Placental epithelial cell (primary cell): ENCODE measurements at places on chromosomes 13 and 19. TPM values are rescaled to one million over a fixed set of nuclear protein-coding genes. Genes with fewer than 3 reads are reported as not detected.

Gene XRCC1
- 27.0 and 51.8 TPM in 2 replicates for total RNA-seq

Gene PCDH20
- 0.79 TPM in 1 of 2 replicates, not detected in the other for total RNA-seq

Gene ZNF554
- 7.2 and 10.2 TPM in 2 replicates for total RNA-seq

Gene ZNF787
- total RNA-seq = 26.7 and 32.0 TPM in 2 replicates

Gene ERICH6B
- total RNA-seq = not detected in 2 replicates

Gene NLRP4
- total RNA-seq = not detected in 2 replicates

Gene ZNF865
- total RNA-seq = 1.8 and 2.0 TPM in 2 replicates

Gene ADPRHL1
- total RNA-seq = 4.7 and 11.2 TPM in 2 replicates

Gene COMP
- under 0.01 TPM in 1 of 2 replicates, not detected in the other for total RNA-seq

Gene SYMPK
- total RNA-seq = 42.0 and 47.6 TPM in 2 replicates

Gene AP1M2
- 113 and 144 TPM in 2 replicates for total RNA-seq

Gene KIR2DL3
- total RNA-seq = not detected in 2 replicates

Gene JUNB
- total RNA-seq = 91.9 and 180 TPM in 2 replicates

Gene LONP1
- total RNA-seq = 46.7 and 73.9 TPM in 2 replicates

Gene OR7A5
- 0.98 and 4.7 TPM in 2 replicates for total RNA-seq

Gene FFAR2
- total RNA-seq = not detected in 2 replicates

Gene KANK2
- total RNA-seq = 173 and 210 TPM in 2 replicates

Gene OR7E24
- total RNA-seq = not detected in 2 replicates

Gene ETV2
- total RNA-seq = 0.79 TPM in 1 of 2 replicates, not detected in the other

Gene LAIR1
- not detected in 2 replicates for total RNA-seq

Gene DPRX
- total RNA-seq = not detected in 2 replicates

Gene PTPRH
- under 0.01 and 0.22 TPM in 2 replicates for total RNA-seq

Gene OR7C1
- total RNA-seq = 0.98 and 3.5 TPM in 2 replicates

Gene CACNG7
- not detected in 2 replicates for total RNA-seq

Gene SYCN
- not detected in 2 replicates for total RNA-seq

Gene BTBD2
- 64.7 and 71.1 TPM in 2 replicates for total RNA-seq

Gene LGALS7B
- total RNA-seq = 3.5 TPM in 1 of 2 replicates, not detected in the other

Gene URAD
- total RNA-seq = not detected in 2 replicates

Gene ZNF737
- 19.0 and 24.7 TPM in 2 replicates for total RNA-seq

Gene DMPK
- 10.8 and 18.5 TPM in 2 replicates for total RNA-seq

Gene OR7D2
- total RNA-seq = 0.39 TPM in 1 of 2 replicates, not detected in the other

Gene MYPOP
- 1.6 and 2.0 TPM in 2 replicates for total RNA-seq

Gene TBXA2R
- total RNA-seq = 4.3 and 6.7 TPM in 2 replicates

Gene ZNF223
- 7.5 and 7.9 TPM in 2 replicates for total RNA-seq

Gene ZSCAN1
- not detected in 2 replicates for total RNA-seq

Gene MIR17HG
- total RNA-seq = 5.9 and 8.2 TPM in 2 replicates

Gene ZNF829
- total RNA-seq = 3.1 and 4.7 TPM in 2 replicates

Gene ZNF536
- total RNA-seq = under 0.01 TPM in 1 of 2 replicates, not detected in the other

Gene SYT5
- not detected in 2 replicates for total RNA-seq

Gene TEX29
- 0.79 TPM in 1 of 2 replicates, not detected in the other for total RNA-seq

Gene RNF17
- not detected in 2 replicates for total RNA-seq

Gene SULT2B1
- 0.54 and 0.79 TPM in 2 replicates for total RNA-seq
